NCI-H146 (cell line): ENCODE measurements at places on chromosomes 6 and 20.
A peak's percentile ranks its signal among the peaks of the same experiment; 100 is the strongest.

DNA sequence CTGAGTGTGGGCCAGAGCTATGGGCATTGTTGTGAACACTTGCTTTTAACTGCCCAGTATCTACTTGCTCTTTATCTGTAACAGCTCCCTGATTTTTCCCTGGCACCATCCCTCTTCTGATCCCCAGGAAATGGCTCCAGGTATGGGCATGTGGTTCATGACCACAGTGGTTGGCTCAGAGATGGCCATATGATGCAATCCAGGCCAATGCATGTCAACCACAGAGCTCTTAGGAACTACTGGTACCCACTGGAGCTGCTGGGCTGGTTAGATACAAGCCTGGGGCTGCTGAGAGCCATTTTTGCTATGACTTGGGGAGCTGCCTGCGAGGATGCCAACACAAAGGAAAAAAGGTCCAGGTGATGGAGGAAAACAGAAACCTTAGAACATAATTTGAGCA lies 55.6 kb downstream of the KCNB1 start:
- DNase-seq: no peak

- peak; percentile 53 for DNase-seq
These were observed 43.5 kb downstream of the OR2B6 start for GRCh38 chr6:28000351-28001045.

DNA sequence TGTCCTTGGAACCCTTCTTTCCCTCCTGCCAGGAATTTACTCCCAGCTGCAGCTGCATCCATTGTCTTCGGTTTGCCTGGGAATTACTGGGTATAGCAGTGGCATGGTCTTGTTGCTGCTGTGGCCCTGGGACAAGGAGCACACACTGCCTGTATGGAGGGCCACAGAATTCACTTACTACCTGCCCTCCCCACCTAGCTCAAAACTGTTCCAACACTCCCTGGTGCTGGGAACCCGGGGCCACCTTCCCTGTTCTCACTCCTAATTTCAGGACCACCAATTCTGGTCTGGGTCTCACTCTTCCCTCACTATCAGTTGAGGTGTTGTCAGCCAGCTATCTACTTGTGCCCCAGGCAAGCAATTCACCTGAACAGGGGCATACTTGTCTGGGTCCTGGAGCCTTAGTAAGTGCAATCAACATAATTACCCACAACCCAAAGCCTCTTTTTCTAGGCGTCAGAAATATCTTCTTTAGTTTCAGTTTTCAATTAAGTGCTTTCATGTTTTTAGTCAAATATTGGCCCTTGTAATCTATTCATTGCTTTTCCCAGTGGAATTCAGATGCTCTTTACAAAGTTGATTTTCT lies 47.2 kb downstream of the METTL24 start:
- DNase-seq: peak; percentile 62

GRCh38 chr6:81450180-81450579 lies 302.3 kb downstream of the TENT5A start:
- DNase-seq: no peak

DNA sequence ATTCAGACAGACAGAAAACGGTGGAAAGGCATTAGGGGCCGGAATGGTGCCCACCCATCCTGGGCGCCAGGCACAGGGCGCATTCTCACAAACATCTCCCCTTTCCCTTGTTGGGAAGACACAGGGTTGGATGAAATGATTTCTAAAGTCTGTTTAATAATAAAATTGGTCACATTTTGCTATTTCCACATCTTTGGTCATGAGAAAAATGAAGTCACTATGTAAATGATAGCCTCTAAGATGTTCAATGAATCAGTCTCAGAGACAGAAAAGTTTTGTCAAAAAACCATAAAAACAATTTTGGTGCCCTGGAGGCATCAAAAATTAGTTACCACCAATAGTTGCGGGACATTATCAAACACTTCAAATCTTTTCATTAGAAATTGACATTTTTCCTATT lies 40.7 kb downstream of the PRR18 start:
- no peak for DNase-seq

DNA sequence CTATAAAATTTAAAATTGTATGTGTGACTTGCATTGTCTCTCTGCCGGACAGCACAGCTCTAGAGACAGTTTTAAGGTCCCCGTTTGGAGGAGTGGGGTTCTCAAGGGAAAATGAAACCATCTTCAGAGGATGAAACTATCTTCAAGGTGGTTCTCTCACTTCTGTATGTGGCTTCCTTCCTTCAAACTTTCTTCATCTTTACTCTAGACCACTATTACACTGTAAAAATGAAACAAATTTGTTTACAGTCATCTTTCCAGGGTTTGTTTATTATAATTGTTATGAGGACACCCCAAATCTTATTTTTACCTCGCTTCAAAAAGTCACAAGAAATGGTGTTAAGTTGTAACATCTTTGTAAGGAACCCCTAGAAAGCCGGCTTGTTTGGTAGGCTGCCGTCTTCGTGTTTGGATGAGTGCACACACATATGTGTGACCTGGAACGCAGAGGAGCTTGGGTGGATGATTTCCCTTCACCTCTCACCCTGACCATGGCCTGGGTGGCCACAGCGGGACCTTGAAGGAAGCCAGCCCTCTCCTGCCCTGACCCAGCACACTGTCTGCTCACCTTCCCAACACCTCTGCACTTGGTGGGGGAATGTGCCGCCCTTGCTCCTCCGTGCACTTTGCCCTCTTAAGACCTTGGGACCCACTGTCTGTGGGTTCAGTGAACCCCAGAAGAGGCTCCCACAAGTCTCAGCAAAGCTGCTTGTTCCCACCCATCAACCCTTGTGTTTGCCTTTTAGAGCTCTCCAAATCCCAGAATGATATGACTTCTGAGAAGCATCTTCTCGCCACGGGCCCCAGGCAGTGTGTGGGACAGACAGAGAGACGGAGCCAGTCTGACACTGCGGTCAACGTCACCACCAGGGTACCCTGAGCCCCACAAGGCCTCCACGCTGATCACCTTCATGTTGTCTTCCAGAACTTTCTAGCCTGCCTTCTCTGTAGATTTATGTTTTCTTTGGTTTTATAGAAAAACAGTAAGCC lies 67.8 kb downstream of the SYTL3 start:
- no peak for DNase-seq

GRCh38 chr20:53937339-53937741 lies 133.1 kb downstream of the BCAS1 start:
- no peak for DNase-seq
